NCI-H2227 treated with DMSO at 0.1 percent for 48 hours (cell line): ENCODE measurements at places on chromosomes 7 and 10.

DNA sequence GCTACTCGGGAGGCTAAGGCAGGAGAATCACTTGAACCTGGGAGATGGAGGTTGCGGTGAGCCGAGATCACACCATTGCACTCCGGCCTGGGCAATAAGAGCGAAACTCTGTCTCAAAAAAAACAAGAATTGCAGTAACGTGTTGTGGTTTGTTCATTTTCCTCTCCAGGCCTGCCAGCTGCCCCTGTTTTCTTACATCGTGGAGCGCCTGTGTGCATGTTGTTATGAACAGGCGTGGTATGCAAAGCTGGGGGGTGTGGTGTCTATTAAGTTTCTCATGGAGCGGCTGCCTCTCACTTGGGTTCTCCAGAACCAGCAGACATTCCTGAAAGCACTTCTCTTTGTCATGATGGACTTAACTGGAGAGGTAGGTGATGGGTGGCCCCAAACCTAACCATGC, 52.1 kb downstream of the TRRAP start:
- DNase-seq = no peak

DNA sequence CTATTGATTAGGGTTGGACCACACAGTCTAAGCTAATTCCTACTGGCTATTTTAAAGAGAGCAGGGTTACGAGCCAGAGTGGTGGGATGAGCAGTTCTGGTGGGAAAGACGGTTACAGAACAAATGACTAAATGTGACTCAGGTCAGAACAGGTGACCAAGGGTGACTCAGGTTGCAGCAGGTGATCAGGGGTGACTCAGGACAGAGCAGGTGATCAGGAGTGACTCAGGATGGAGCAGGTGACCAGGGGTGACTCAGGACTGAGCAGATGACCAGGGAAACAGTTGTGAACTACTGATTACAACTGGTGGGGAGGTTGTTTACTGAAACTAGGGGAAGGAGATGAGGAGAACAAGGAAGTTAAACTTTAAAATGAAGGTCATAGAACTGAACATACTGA, 366.3 kb downstream of the ABCA13 start:
- no peak for DNase-seq

- no peak for DNase-seq
These were observed 43.3 kb upstream of the ANLN start for GRCh38 chr7:36346260-36346831.

GRCh38 chr10:118546479-118546878, 49.0 kb downstream of the PRLHR start:
- DNase-seq = no peak

DNA sequence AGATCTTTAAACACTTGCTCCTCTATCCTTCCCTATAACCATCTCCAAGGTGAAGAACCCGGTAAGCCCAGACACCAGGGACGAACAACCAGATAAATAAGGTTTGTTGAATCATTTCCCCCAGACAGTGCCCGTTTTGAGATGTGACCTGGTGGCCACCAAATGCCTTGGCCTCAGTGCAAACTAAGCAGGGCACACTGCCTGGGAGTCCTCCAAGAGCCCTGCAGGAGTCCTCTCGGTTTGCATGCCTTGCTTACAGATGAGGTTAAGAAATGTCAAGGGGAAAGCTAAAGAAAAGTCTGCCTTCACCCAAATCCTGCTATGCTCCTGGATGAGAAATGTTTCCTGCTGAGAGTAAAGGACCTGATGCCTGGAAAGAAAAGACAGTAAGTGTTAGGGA, 31.6 kb downstream of the SLIT1 start:
- DNase-seq = no peak

GRCh38 chr7:92025260-92025659, 84.6 kb downstream of the AKAP9 start:
- no peak for DNase-seq

GRCh38 chr10:73855413-73855812, 18.9 kb downstream of the CAMK2G start:
- DNase-seq = no peak

GRCh38 chr7:69880840-69881239, 282.6 kb downstream of the AUTS2 start:
- DNase-seq = peak; percentile 91

- no peak for DNase-seq
These were observed 29.3 kb downstream of the RBM48 start for GRCh38 chr7:92557808-92558362.

DNA sequence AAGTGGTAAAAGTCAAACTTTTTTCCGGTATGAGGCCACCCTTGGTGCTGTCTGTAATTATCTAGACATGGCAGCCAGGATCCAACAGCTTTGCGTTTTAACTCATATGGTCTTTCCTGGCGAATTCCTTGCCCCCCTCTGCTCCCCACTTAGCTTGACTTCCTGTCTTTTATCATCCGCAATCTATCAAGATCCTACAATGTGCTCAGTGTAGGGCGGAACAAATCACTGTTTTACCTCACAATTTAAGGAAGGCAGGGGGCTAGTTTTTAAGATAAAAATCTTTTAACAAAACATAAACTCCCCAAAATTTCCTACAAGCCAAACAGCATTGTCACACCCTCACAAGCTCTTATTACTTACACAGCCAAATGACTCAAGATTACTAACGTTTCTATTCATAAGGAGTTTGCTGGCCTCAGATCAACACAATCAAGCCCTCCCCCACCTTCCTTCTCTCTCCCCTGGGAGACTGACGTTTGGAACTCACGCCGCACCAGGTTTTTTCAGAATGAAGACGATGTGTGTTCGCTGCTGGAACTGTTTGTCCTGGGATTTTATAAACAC, 1.3 kb upstream of the CDK14 start:
- DNase-seq = no peak

DNA sequence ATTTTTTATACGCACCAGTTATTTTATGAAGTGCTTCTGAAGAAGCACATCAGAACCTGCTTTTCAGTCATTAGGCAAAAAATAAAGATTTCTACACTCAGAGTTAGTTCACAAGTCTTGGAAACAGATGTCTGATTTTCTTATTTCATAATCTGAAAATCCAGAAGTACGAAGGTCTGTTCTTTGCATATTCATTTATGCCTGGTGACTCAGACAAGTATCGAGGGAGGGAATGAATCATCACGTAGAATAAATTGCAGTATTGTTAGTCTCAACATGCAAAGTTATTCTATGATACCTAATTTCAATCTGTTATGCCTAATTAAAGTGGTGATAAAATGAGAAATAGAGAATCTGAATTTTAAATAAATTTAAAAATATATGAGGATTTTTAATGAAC, 113.6 kb upstream of the SEM1 start:
- no peak for DNase-seq

DNA sequence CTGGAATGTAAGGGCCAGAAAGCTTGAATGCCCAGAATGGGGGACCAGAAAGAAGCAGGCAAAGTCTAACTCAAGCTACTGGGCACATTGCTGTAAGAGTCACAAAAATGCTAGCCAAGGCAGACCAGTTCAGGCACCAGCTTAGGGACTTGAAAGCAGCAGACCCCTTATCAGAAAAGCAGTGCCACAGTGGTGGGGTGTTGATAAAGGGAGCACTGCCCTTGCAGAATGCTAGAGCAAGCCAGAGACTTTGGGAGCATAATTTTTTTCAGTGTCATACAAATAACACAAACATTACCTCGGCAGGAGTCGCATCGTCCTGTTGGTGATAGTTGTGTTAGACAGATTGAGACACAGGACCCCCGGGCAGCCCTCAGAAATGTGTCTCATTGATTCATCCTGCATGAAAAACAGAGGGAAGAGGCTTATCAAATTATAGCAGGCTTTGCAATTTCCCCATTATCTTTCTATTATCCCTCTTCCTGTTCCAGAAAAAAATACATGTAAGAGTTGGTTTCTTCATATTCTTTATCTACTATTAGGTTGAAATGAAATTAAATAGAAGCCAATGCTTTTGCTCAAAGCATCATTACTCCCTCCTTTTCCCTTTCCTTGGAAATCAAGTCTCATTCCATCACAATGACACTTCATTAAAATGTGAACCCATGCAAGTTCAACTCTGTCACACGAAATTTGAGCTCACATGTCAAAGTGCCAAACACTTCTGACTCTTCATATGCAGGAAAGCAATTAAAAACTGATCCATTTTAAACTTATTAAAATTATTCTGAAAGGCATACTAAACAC, 13.4 kb downstream of the LRRC17 start:
- DNase-seq = no peak

DNA sequence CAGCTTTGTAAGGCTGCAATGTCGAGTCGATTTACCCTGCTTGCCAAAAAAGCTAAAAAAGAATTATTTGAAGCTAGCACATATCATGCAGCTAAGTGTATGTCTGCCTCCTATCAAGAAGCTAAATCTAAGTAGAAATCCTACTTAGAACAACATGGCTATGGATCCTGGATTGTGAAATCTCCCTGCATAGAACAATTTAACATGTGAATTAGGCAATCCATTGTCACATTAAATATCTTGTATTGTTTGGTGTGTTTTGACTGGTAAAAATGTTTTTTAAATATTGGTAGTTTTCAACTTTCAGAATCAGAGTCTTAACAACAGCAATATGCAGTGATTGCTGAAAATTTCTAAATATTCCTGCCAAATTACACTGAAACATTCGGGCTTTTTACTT, 73.3 kb downstream of the SKIDA1 start:
- no peak for DNase-seq

- no peak for DNase-seq
These were observed 441 bp downstream of the FBH1 start for GRCh38 chr10:5890452-5890915.

GRCh38 chr10:12308736-12309375, 40.5 kb upstream of the CAMK1D start:
- DNase-seq = no peak

DNA sequence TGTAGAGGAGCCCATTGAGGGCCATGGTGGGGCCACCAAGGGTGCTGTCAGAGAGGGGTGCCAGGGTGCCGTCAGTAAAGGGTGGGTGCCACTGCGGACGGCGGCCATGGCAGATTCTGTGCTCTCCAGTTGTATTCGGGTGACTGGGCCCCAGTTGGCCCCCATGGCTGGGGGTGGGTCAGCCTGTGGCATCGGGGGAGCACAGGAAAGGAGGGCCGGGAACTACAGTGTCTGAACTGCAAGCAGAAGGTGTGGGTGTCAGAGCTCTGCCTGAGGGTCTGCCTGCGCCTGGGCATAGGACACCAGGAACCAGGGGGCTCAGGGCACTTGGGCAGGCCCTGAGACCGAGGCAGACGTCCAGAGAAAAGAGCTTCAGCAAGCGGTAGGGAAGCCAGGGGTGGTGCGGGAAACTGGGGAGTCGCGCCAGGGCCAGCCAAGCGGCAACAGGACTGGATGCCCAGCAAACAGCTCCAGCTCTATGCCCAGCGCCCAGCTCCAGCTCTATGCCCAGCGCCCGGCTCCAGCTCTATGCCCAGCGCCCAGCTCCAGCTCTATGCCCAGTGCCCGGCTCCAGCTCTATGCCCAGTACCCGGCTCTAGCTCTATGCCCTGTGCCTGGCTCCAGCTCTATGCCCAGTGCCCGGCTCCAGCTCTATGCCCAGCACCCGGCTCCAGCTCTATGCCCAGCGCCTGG, 502.3 kb upstream of the FOXK1 start:
- no peak for DNase-seq

DNA sequence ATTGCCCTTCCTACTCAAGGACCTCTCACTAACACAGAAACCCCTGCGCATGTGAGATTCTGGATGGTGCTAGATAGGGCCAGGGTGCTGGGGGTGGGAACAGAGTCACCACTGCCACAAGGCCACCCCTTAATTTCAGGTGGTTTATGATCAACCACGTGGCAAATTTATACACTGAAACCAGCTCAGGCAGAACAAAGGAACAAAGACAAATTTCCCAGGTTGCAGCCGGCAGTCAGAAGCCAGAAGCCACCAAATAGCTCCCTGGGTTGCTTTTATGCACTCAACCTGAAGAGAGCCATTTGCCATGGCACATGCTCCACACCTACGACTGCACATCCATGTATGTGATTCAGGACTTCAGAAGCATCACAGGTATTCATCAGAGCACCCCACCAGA, 2.5 kb downstream of the VOPP1 start:
- no peak for DNase-seq

- no peak for DNase-seq
These were observed 1.2 kb downstream of the CACUL1 start for GRCh38 chr10:118753331-118754228.

DNA sequence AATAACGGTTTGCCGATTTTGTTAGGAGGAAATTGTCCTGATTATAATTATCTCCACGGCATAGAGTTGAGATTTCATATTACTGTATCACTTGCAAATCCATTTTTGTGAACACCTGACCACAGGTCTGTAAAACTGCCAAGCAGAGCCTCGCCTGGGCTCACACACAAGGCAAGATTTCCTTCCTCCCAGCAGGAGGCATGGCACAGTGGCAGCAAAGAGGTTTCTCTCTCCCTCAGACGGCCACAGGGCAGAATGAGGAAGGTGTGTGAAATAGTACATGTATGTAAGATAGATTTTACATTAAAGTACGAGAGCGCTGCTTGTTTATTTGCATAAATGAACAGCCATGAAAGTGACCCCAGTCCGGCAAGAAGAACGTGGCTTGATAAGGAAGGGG, 130.1 kb downstream of the CELF2 start:
- no peak for DNase-seq

- no peak for DNase-seq
These were observed 133.6 kb downstream of the ATXN7L1 start for GRCh38 chr7:105742787-105743186.

DNA sequence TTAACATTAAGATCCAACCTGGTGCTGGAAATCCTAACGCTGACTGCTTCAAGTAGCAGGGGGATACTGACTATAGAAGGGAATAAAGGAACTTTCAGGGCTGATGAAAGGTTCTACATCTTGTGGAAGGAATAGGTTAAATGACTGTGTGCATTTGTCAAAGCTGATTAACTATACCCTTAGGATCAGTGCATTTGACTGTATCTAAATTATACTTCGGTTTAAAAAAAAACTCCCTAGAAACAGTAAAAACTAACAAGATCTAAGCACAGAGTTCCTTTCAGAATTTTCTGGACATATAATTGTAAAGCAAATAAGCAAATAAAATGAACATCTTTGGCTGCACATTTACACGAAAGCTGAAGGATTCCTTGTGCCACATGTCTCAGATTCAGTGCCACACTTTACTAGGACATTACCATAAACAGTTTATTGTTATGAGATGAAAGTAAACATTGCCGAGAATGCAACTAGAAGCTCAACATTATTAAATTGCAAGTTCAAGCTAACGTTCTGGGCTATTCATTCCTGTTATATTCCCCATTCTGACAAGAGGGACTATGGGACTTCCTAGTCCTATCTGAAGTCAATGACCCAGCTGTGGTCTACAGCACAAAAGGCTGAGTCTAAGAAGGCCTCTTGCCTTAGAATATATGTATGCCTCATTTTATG, 20.7 kb downstream of the ANK3 start:
- DNase-seq = no peak

- no peak for DNase-seq
These were observed 34.8 kb downstream of the JMJD1C start for GRCh38 chr10:63430999-63431356.

GRCh38 chr7:16347066-16347826, 74.1 kb downstream of the CRPPA start:
- no peak for DNase-seq
